Right cardiac atrium (tissue), 5 donors: ENCODE measurements at places on chromosomes 7 and 10. TPM values are rescaled to one million over a fixed set of nuclear protein-coding genes. Genes with fewer than 3 reads are reported as not detected.

GRCh38 chr10:75295868-75296441 lies 60.2 kb upstream of the COMTD1 start:
- DNase-seq, result no peak

- no peak for DNase-seq
These were observed 34.6 kb downstream of the PPP1R9A start for GRCh38 chr7:94941844-94942632.

DNA sequence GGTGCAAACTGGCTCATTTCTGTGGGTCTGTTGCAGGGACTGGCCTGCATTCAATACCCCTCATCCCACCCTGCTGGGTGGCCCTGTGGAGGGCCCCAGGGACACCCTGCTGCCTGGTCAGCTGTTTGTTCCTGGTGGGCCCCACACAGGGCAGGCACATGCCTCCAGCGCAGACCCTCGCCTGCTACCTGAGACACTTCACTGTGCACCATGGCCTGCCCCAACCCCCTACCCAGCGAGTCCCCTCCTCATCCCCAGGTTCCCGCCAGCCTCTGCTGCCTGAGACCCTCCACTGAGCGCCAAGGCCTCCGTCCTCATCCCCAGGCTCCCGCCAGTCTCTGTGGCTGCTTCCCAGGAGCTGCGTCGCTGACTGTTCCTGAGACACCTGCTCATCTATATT lies 16.8 kb downstream of the GPR146 start:
- DNase-seq, result no peak

KAZALD1 gene
- 13.3 TPM for total RNA-seq

DNA sequence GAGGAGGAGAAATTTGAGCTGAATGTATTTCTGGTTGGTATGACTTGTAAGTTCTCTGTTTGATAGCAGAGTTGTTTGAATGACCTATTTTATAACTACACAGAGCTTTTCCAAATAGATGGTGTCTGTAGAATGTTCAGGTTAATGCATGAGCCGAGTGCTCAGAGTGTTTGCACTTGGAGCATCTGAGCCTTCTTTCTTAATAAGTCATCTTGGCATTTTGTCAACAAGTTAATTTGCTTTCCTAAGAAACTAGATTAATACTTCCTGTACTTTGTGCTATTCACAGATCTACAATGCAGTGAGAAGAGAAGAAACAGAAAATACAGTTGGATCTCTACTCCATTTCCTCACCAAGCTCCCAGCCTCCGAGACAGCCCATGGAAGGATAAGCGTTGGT lies 138.2 kb downstream of the PLCE1 start:
- no peak for DNase-seq
